ENCODE measurements at places on chromosomes 13 and 19. TPM values are rescaled to one million over a fixed set of nuclear protein-coding genes. Genes with fewer than 3 reads are reported as not detected.

DNA sequence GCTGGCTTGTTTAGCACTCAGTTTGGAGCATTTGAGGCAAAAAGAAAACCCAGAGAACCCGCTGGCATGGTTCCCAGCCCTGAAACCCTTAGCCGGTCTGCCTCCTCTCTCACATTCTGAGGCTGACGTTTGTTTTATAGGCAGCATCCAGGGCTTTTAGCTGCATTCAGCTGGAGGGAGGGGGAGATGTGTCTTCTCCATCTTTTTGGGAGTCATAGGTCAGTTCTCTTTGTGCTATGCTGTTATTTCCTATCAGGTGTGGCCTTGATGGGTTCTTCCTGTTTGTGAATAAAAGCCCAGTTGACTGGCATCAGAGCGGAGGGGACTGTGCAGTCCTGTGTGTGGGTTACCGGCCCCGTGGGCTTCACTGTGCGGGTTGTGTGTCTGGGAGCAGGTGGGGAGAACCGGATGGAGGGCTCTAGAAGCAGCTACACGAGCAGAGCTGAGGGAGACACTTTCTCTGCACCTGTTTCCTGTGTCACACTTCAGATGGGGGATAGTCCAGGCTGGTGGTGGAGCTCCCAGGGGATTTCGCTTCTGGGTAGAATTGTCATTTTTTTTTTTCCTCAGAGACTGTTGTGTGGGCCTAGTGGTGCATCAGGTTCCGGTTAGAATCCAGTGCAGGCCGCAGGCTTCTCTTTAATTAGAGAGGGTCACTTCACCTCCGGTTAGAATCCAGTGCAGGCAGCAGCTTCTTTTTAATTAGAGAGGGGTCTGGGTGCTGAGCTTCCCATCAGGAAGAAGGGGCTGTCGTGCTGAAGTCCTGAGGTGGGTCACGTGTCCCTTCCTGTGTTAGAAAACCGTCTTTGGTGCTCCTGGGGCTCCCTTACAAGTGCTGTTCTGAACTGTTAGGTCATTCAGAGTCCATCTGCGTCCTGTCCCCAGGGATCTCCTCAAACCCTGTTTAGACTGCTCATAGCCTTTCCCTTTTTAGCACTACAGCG lies 69.6 kb downstream of the ARHGEF7 start:
- no peak for DNase-seq

DNA sequence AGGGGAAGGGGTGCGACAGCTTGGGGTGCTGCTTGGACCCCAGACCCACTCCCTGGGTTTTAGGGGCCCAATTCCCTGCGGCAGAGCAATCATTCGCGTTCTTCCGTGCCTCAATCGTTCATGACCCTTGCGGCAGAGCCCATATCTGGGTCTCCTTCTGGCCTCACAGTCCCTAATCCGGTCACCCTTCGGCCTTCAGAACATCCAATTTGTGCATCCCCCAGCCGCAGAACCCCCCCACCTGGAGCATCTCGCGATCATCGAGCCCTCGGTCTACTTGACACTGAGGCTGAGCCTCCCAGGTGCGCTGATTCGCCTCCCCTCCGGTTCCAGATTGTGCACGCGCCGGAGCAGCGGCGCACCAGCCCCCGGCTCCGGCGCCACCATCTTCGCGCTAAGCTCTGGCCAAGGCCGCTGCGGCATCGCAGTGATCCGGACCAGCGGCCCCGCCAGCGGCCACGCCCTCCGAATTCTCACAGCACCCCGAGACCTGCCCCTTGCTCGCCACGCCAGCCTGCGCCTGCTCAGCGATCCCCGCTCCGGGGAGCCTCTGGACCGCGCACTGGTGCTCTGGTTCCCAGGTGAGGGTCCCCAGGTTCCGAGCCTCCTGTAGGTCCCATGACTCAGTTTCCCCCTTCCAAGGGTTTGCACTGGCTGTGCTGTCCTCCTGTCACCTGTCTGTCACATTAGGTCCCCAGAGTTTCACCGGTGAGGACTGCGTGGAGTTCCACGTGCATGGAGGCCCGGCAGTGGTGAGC lies 501 bp downstream of the GTPBP3 start:
- DNase-seq = no peak

- no peak for DNase-seq
Measured at GRCh38 chr13:41914552-41914951, 46.4 kb downstream of the VWA8 start.

DNA sequence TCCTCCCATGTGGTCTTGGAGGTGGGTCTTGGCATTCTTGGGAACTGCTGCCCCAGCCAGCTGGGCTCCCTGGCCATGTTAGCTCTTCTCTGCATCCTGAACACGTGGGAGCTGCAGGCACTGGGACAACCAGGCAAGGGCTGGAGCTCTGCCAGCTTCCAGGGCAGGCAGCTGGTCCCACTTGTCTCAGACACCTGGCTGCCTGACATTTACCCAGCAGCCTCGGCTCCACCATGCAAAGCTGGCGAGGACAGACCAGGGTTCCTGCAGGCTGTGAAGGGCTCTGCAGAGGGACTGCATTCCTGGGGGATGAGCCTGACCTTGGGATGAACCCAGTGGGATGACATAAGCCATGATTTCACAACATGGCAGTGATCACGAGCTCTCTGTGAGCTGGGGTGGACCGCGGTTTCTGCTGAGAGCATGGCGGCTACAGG lies 99.0 kb upstream of the TSHZ3 start:
- DNase-seq = no peak

GRCh38 chr13:64289702-64290101 lies 2874.1 kb upstream of the PCDH20 start:
- DNase-seq = no peak

DNA sequence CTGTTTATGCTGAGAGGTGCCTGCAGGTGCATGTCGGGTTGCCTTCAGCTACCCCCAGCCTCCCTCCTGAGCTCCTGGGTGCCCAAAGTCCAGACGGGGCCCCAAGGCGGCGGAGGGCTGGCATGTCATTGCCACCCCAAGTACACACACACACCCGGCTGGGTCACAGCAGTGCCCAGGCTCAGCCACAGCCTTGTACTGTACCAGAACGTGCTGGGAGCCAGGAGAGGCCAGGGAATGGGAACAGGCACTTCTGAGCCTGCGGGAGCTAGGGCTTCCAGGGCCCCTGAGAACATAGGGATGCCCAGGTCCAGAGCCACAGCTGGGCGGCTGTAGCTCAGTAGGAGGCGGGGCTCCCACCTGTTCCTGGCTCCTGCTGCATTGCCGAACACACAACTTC lies 51.0 kb upstream of the MAB21L1 start:
- no peak for DNase-seq

- DNase-seq = no peak
Measured at GRCh38 chr19:33750587-33751435, 45.9 kb upstream of the KCTD15 start.

RXFP2 gene
- total RNA-seq = not detected

VAV1 gene
- total RNA-seq = 7.5 TPM

- no peak for DNase-seq
Measured at GRCh38 chr13:27311518-27312210, 41.0 kb downstream of the RASL11A start.

RASGRP4 gene
- not detected for total RNA-seq

SPRYD7 gene
- total RNA-seq = 6.4 TPM

ZNF497 gene
- 8.6 TPM for total RNA-seq

- no peak for DNase-seq
Measured at GRCh38 chr13:28725046-28725610, 6.4 kb upstream of the SLC46A3 start.

PGLYRP2 gene
- not detected for total RNA-seq

DNA sequence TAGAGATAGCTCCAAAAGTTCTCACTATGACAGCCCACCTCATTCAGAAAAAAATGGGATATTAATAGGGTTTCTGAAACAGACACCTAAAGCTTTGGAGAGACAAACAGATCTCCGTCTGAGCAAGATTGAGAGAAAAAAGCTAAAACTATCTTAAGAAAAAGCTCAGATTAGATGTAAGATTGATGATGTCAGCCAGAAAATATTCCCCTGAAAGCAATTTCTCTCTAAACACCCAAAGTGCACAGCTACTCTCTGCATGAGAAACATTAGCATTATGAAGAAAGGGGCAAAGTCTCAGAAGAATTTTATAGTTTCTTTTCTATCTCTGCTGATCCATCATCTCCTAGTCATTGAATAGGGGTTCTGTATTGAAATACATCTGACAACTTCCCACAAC lies 148.9 kb downstream of the ZNF737 start:
- DNase-seq = no peak

GRCh38 chr13:32045537-32045936 lies 14.0 kb downstream of the FRY start:
- no peak for DNase-seq

MCEMP1 gene
- not detected for total RNA-seq

PRR19 gene
- 0.85 TPM for total RNA-seq

DNA sequence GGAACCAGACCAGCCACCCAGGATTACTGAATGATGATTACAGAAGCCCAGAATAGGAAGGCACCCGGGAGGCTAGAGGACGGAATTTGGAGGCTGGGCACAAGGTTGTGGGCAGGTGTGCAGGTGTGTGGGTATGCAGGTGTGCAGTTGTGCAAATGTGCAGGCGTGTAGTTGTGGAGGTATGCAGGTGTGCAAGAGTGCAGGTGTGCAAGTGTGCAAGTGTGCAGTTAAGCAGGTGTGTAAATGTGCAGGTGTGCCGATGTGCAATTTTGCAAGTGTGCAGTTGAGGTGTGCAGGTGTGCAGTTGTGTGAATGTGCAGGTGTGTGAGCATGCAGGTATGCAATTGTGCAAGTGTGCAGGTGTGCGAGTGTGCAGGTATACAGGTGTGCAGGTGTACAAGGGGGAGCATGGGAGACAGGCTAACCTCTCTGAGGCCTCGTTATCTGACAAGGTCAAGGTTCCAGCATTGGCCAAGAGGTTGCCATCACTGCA lies 131.8 kb downstream of the KCTD15 start:
- no peak for DNase-seq

DNA sequence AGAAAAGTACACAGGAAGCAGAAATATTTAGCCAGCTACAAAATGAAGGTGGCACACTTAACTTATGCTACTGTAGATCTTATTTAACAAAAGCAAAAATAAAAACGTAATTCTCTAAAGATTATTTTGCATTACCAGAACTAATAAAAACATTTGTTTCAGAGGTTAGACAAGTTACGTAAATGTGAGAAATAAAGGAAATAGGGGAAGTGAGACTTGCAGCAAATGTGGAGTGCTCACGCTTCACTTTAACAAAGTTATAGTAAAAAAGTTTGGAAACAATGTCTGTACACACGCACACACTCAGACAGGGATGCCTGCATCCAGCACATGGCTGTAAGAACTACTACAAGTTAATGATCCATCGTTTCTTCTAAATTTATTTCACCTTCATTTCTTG lies 83.7 kb downstream of the NALCN start:
- DNase-seq = no peak

GRCh38 chr13:99277629-99278028 lies 19.4 kb upstream of the GPR18 start:
- DNase-seq = no peak

DNA sequence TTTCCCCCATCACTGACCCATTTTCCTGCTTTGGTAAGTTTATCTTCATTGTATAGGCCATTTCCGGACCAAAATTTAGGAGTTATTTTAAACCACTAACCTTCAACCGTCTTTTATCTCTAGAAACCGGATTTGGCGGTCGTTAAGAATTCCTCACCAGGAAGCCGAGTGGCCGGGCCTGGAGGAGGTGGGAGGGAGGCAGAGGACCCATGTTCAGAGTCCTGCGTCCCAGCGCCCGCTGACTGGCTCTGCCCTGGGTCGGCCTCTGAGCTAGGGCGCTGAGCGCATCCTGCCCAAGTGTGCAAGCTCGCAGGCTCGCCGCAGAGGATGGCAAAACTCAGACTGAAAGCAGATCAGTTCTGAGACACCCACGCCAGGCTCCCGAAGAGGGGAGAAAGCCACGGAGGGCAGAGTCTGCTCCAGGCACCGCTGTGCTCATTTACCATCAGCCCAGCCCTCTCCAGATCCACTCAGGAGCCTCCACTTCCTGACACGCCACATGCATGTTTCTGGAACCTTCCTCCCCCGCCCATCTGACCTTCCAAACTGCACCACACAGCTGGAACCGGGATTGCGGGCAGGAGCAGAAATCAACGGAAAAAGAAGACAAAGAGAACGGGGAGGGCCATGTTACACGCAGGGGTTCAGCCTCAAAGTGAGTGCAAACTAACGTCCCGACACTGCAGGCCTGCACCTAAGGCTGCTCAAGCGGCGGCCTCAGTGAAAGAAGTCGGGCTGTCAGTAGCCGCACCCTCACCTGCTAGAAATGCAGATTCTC lies 8.3 kb downstream of the COL4A1 start:
- no peak for DNase-seq

DNA sequence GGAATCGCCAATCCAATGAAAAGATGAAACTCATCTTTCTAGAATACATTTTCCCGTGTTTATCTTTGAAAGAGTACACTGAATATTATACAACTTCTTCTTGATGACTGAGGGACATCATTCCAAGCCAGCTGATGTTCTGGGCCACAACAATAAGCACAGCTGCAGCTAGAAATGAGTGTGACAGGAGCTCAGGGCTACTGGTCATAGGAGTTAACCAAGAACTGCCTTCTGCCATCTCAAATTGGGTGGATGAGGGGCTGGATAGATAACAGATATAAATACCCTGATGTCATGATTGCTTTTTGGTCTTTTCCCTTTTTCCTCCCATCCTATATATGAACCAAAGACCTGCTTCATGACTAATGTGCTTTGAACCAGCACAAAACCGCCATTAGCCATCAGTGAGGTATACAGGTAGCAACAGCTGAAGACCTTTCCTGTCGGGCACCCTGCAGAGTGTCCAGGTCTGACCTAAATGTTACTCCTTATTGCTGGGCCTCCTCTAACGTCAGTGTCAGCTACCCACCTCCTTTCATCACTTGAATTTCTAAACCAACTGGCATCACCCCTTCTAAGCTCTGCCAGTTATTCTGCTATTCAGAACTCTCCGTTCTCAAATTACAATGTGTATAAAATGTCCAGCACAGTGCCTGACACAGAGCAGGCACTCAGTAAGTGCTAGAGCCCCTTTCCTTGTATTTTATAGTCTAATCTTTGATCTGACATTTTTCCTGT lies 178.2 kb downstream of the ENOX1 start:
- DNase-seq = no peak

DNA sequence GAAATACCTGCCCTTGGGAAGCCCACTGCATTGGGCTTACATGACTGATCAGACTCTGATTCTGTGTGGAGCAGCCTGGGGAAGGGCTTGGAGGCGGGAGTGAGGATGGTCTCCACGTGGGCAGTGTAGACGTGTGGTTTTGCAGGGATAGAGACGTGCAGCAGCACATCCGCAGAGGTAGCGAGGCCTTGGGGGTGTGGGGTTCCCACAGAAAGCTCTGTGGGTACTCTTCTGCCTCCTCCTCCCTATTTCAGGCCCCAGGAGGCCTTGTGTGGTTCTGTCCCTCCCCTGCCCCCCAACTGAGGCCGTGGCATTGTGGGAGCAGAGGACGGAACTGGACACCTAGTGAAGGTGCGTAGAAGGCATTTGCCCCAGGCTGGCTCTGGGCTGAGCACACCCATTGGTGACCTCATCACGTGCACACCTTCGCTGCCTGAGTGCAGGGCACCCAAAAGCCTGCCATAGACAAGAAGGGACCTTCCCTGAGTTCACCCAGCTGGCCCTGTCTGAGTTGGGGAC lies 28.9 kb downstream of the PPP1R37 start:
- no peak for DNase-seq

GRCh38 chr13:80454245-80454644 lies 113.3 kb upstream of the SPRY2 start:
- no peak for DNase-seq

THSD8 gene
- total RNA-seq = 28.8 TPM

- no peak for DNase-seq
Measured at GRCh38 chr13:80109303-80109702, 231.6 kb downstream of the SPRY2 start.

GRCh38 chr13:43270130-43270830 lies 246.9 kb downstream of the DNAJC15 start:
- peak; percentile 38 for DNase-seq
